Stimulated activated CD4-positive, alpha-beta T cell treated with anti-CD3 and anti-CD28 coated beads, Interleukin-15, amount 100 ng/mL, for 1 hour (primary cell): ENCODE measurements at places on chromosomes 2 and 18.

DNA sequence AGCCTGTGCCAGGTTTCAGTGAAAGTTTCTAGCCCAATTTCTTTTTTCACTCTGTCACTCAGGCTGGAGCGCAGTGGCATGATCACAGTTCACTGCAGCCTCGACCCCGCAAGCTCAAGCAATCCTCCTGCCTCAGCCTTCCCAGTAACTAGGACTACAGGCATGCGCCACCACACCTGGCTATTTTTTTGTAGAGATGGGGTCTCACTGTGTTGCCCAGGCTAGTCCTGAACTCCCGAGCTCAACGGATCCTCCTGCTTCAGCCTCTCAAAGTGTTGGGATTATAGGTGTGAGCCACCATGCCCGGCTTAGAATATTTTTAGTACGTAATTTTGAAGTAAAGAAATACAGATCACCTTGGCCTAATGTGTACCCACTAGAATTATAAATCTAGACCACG, 87.1 kb downstream of the GORASP2 start:
- no peak for DNase-seq

DNA sequence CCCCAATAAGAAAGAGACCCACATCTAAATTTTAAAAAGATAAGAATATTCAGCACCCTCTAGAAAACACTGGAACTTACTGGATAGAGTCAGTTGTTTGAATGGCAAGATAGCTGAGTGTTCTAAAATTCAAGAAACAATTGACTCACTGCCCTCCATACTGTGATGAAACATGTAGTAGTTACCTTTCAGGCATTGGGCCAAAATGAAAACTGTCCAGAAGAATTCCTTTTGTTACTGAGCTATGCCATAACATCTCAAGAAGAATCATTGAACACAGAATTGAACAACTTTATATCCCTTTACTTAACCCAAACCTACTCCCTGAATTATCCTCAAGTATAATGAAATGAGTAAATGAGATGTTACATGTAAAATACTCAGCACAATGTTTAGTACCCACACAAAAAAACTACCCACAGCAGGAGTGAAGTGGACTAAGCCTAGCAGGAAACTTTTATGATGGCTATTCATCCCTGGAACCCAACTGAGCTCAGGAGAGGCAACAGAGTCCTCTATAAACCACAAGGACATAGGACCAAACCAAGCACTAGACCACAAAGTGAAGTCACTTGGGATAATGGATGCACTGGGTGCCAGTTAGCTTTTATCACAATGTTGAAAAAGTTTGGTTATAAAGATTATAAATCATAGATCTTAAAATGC, 32.7 kb downstream of the RBM43 start:
- DNase-seq, result no peak

DNA sequence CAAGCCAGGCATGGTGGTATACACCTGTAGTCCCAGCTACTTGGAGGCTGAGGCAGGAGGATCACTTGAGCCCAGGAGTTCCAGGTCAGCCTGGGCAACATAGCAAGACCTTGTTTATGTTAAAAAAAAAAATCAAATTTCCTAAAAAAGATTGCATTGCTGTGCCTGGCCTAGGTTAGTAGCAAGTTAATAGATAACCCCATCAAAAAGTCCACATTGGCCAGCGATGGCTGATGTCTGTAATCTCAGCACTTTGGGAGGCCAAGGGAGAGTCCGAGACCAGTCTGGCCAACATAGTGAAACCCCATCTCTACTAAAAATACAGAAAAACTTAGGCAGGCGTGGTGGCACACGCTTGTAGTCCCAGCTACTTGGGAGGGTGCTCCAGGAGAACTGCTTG, 38.7 kb downstream of the PARD6G start:
- no peak for DNase-seq

DNA sequence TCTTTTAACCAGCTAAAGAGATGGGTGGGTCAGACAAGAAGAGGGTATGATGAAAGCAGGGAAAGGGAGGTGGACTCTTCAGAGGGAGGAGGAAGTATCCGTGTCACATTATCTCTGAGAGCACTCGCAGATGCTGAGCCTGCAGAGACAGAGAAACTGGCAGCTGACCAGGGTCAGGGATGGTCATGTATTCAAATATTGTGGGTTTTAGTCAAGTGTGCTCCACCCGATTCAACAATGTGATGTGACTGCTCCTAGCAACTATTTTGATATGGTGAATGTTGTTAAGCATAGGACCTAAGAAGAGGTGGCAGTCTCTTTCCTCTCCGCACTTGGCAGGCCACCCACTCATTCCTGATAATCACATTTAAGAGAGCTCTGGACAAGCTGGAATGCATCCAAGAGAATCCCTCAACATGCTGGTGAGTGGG, 1.3 kb upstream of the CLIP4 start:
- no peak for DNase-seq

GRCh38 chr2:128633501-128633900, 314.8 kb upstream of the HS6ST1 start:
- DNase-seq, result no peak

DNA sequence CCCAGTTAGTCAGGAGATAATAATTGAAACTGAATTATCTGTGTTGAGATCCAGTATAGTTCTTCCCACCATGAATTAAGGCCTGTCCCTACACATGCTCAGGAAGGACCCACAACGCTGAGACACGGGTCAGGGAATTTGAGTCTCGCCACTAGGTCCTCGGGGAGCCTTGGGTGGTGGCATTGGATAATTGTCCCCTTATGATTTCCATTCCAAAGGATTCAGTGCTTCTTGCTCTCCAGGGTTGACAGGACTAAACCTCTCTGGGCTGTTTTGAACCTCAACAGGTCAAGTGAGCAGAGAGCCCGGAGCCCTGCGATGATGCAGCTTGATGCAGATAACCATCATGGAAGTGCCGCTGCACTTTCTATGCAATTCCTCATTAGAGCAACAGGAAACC, 253.7 kb upstream of the PXDN start:
- DNase-seq, result no peak

GRCh38 chr18:59263661-59264060, 9.6 kb downstream of the RAX start:
- no peak for DNase-seq

DNA sequence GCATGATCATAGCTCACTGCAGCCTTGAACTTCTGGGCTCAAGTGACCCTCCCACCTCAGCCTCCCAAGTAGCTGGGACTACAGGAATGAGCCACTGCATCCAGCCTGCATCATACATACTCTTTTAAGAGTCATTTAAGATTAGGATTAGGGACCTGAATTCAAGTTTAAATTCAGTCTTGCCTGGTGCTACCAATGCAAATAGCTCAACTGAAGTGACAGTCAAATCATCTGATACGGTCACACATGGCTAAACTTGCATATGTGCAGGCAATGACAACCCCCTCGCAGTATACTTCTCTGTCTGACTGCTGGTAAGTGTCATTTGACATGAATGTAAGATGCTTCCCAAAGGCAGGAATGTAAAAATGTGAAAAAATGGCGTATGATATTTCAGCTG, 31.8 kb upstream of the TMEM131 start:
- DNase-seq, result no peak

DNA sequence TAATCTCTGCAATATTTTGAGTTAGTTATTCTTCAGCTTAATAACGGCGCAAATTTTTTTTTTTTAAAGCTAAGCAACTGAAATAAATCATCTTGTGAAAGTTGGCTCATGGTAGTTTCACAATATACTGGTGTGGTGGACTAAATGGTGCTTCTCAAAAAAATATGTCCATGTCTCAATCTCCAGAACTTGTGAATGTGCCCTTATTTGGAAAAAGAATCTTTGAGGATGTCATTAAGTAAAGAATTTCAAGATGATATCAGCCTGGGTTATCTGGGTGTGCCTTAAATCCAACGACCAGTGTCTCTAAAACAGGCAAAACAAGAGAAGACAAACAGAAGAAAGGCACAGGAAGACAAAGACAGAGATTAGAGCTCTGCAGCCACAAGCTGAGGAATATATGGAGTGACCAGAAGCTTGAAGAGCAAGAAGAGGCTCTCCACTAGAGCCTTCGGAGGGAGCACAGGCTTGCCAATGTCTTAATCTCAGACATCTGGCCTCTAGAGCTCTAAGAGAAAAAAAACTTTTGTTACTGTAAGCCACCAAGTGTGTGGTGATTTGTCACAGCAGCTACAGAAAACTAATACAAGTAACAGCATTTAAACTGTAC, 71.4 kb downstream of the HNMT start:
- DNase-seq, result no peak

DNA sequence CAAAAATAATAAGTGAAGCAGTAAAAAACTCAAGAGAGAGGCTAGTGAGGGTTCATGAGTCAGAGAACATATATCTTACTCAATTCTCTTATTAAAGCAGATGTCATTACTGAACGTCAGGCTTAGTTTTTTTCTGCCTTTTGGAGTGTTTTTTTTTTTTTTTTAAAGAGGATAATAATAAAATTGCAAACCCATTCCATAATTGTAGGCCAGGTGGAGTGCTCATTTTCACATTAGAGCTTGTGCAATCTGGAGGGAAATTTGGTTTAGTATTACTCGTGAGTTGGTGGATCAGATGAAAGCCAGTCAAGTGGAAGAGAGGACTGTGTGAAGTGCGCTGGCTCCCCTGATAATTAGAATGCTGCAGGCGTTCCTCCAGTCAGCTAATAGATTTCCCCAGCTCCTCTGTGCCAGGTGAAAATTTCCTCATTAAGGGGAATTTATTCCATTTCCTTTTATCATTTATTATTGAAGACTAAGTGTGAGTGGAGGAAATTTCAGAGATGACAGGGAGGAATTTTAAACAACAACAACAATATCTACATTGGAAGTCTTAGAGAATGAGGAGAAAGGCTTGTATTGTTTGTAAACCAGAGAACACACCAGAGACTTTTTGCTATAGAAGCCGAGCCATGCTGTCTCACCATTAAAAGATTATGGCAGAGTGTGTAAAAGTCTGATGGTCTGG, 74.6 kb downstream of the CPS1 start:
- DNase-seq, result no peak

DNA sequence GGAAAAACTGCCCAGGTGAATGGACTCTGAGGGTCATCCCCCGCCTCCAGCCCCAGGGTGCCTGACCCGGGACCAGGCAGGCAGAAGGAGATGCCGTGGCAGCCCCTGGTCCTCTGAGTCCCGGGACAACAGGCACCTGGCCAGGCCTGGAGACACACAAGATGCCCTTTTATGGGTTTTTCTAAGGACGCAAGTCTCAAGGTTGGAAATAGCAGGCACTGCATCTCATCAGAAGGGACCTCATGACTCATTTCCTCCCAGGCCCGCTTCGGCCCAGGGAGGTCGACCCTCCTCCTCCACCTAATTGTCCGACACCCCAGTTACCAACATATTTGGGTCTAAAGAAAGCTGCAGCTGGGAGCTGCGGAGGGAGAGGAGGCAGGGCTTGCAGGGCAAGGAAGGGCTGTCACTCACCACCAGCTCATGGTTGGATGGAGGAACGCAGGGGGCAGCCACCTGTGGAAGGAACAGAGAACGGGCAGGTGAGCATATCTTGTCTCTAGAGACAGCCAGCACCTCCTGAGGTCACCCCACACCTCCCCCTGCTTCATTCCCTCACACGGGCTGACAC, 82.9 kb downstream of the TNS1 start:
- no peak for DNase-seq

- DNase-seq, result no peak
Measured at GRCh38 chr2:192148241-192148619, 46.5 kb downstream of the TMEFF2 start.

- DNase-seq, result no peak
Measured at GRCh38 chr2:29394981-29395350, 279.8 kb downstream of the CLIP4 start.

DNA sequence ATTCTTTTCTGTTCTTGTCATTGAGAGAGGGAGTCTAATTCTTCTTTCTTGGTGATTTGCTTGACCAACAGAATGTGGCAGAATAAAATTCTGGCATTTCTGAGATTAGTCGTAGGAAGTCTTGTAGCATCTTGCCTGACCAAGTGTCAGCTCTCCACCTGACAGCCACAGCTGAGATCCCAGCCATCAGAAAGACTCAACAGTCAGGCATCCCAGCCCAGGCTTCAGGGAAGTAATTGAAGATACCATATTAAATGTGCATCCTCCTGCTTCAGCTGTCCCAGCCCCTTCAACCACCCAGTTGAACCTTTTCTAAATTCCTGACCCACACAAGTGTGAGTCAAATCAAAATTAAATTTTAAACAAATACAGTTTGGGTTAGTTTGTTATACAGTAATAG, 208.3 kb downstream of the PIK3C3 start:
- no peak for DNase-seq

DNA sequence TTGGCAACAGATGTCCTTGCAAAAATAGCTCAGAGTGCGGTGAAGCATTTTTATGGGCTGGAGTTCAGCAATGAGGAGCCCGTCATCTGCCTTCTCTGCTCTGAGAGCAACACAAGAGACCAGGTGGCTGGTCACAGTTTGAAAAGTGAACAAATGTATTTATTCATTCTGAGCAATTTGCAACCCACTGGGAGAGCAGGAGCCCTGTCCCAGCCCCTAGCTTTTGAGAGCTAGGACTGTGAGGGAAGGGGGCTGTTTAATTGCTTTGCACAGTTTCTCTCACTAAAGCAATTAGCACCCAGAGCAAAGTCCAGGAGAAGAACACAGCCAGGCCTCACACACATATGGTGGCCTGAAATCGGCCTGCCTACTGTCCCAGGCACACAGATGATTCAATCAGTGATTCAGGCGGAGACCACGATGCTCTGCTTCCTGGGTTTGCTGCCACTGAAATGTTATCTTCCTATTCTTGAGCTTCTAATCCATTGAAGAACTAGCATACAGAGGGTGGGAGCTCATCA, 646.1 kb upstream of the ACVR2A start:
- DNase-seq, result no peak

DNA sequence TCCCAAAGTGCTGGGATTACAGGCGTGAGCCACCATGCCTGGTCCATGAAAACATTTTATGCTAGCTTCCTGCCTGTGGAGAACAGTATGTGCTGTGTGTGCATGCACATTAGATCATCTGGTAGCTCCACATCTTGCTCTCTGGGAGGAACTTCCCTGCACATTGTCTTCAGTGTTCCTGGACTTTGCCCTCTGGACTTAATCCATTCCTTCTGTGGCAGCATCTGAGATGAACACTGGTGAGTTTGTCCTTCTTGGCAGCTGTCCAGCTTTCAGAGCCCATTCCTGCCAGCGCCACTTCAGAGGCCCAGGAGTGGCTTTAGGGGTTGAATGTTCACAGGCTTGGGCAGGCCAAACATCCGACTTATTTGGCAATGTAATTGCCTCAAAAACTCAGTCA, 65.2 kb downstream of the POU3F3 start:
- no peak for DNase-seq

DNA sequence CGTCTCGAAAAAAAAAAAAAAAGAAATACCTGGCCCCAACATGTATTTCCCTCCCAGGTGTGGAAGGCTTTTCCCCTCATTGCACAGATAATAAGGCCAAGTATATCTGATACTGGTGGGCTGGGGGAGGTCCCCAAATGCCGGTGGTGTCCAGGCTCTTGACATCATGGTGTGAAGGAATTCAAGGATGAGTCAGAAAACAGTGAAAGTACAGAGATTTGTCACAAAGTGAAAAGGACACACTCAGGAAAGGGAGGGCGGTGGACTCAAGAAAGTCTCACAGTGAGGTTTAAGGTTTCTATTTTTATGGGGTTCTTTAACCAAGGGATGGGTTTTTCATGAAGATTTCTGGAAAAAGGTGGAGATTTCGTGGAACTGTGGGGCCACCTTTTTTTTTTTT, 37.8 kb upstream of the FZD5 start:
- DNase-seq, result no peak

- no peak for DNase-seq
Measured at GRCh38 chr2:3078684-3079083, 298.9 kb downstream of the EIPR1 start.

GRCh38 chr2:232973796-232974195, 39.3 kb downstream of the NGEF start:
- no peak for DNase-seq
